ENCODE measurements at places on chromosomes 2 and 18. TPM values are rescaled to one million over a fixed set of nuclear protein-coding genes. Genes with fewer than 3 reads are reported as not detected.

ZNF892 gene
- 8.1 TPM for total RNA-seq

DNA sequence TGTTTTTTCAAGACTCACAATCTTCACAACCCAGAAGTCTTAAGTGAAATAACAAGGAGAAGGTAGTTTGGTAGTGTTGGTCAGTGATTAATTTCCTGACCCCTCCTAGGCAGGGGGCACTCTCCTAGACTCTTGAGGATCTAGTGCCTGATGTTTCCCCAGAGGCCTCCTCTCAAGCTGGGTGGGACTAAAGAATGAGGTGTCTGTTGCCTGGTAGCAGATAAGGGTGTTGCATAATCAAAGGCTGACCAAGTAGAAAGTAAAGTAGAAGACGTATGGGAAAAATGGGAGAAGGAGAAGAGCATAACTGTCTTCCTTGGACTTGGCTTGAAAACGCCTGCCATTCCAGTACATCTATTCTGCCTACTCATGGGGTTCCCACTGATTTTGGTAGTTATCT lies 37.8 kb downstream of the VIT start:
- no peaks in the 10 kb centered on the region for H3K36me3 ChIP-seq
- H3K4me1 ChIP-seq: no peaks in the 10 kb centered on the region
- H3K27ac ChIP-seq: no peak overlapping the region
- H3K4me3 ChIP-seq: no peak overlapping the region

DNA sequence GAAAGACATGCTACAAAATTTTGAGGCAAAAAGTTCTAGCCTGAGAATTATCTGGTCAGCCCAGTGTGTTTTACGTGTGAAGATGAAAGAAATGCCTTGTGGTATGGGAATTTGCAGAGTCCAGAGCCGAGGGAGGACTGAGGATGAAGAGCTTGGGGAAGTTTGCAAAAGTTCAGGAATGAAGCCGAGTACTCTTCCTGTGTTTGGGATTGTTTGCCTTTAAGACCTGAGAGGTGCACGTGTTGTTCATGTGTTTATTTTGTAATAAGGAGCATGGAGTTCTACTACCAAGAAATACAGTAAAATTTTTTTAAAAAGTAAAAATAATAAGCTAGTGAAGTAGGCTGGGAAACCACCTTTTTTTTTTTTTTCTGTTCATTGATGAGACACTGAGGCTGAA lies 14.8 kb downstream of the SETBP1 start:
- no peaks in the 10 kb centered on the region for H3K27me3 ChIP-seq
- no peak overlapping the region for H3K4me3 ChIP-seq
- no peak overlapping the region for H3K27ac ChIP-seq
- no peaks in the 10 kb centered on the region for H3K4me1 ChIP-seq

- DNase-seq: no peak
- no peaks in the 10 kb centered on the region for H3K36me3 ChIP-seq
- H3K27me3 ChIP-seq: no peaks in the 10 kb centered on the region
- H3K4me3 ChIP-seq: no peak overlapping the region
- H3K27ac ChIP-seq: no peak overlapping the region
These were observed 369.3 kb upstream of the KCNH7 start for GRCh38 chr2:163207693-163208370.

SERPINB5 gene
- total RNA-seq: not detected

Measured in Panc1 (cell line).